NCI-H2029 treated with DMSO at 0.1 percent for 48 hours (cell line): ENCODE measurements at places on chromosomes 11 and 22.
A peak's percentile ranks its signal among the peaks of the same experiment; 100 is the strongest.

DNA sequence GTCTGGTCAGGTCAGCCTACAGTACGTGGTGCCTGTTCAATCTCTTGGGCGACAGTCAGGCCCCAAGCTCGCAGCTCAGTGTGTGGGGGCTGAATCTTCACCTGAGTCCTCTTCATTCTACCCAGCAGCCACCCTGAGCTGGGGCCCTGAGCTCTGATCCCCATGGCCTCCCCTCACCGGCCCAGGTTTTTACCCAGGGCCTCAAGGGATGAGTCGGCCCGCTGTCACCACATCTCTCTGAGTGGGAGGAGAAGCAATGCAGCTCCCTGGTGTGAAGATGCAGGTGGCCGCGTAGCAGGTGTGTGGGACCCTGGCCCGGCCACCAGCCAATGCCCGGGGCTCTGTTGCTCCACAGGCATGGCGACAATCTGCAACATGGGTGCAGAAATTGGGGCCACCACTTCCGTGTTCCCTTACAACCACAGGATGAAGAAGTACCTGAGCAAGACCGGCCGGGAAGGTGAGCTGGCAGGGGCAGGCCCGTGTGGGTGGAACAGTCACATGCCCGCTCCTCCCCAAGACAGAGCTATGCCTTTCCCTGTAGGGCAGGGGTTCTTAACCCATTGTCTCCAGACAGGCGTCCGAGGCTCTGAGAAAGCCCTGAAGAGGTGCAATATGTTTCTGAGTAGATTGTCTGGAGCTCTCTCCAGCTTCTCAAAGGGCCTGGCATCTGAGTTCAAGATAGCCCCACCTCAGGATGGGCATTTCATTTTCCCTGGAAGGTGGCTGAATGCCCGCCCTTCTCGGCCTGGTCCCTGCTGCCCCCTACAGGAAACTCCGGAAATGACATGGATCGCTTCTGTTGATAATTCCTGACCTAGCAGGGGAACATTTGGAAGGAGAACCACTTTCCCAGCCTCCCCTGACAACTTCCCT, 26.9 kb downstream of the POLR3H start:
- peak; percentile 26 for DNase-seq

GRCh38 chr11:13954591-13954990, 7.9 kb upstream of the SPON1 start:
- peak; percentile 67 for DNase-seq

DNA sequence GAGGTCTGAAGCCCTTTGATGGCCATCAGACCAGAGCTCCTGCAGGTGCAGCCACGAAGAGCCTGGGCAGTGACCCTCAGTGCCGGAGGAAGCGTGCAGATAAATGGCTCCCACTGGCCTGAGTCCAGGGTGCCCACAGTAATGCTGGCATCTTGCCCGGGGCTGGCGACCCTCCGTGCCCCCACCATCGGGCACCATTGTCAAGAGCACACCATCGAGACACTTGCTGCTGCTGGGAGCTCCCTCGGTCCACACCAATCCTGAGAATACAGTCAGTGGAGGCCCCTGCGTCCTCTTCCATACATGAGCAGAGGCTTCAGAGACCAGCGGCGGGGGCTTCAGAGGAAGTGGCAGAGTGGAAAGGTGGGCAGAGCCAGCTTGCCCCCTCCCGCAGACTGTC, 1448.3 kb downstream of the BRD1 start:
- no peak for DNase-seq

DNA sequence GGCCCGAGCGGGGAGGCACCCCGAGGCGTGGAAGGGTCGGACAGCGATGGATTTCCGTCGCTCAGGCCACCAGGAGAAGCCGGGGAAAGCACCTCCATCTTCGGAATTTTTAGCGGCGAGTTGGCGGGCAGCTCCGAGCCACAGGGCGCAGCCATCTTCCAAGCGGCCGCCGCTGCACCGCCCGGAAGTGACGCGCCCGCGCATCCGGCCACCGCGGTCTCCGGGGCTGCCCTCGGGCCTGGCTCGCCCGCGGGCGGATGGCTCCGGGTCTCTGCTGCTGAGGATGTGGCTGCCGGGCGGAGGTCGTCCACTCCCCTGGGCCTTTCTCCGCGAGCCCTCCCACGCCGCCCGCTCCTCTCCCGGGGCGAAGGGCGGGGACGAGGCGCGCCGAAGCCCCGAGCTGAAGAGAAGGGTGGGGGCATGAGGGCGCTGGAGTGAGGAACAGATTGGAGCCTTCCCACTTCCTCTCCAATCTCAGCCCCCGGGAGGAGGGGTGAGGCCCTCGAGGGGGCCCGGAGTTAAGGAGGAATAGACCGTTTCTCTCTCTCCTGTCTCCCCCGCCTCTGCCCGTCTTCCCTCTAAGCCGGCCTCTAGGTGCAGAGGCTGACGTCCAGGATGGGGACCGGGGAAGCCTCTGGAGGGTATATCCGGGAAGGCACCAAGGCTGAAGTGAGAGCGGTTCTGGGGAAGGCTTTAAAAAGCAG, at the start of gene MSANTD2:
TSS of gene MSANTD2 (minus strand) at position 181 of the 704 bp plus-strand sequence. CDS start at position 155, 26 bp downstream.
- DNase-seq: peak; percentile 45

GRCh38 chr11:14687456-14687855, 43.9 kb downstream of the PDE3B start:
- no peak for DNase-seq

DNA sequence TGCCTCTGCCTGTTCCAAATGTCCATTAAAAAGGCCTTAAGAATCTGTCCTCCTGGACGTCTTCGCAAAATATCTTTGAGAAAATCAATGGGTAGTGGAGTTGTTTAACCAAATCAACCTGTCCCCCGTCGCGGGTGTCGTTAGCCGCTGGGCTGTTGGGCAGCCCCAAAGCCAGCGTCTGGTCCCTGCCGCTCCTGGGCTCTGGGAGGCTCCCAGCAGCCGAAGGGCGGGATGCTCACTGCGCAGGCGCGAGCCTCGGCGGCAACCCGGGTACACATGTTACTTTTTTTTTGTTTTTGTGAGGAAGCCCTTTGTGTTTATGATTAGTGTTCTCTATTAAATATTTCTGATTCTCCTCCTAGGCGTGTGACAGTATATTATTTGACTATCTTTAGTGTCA, 12.6 kb downstream of the MMP10 start:
- no peak for DNase-seq

DNA sequence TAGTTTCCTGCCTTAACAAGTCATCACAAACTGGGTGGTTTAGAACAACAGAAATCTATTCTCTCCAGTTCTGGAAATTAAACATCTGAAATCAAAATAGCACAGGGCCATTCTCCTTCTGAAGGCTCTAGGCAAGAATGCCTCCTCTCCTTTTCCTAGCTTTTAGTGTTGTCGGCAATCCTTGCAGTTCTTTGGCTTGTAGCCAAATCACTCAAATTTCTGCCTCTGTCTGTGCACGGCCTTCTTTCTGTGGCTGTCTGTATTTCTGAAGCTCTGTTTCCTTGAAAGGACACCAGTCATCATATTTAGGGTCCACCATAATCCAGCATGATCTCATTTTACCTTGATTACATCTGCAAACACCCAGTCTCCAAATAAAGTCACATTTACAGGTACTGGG, 795.5 kb downstream of the METTL15 start:
- DNase-seq: no peak

DNA sequence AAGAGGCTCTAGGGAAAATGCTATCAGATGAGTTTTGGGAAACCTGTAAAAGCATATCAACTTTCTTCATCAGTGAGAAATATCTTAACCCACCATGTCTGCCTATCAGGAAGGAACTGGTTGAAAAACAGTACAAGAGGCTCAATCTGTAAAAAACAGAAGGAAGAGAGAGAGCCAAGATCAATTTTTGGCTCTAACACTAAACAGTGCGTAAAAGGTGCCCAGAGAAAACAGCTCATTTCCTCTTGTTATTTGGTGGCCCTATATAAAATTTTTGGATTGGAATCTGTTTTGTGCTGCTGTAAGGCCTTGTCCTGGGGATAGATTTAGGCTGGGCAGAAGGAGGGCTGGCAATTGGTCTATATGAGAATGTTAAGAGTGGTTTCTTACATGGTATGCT, 12.1 kb downstream of the MS4A2 start:
- DNase-seq: no peak

- DNase-seq: no peak
Observed at GRCh38 chr11:44555031-44555800, 10.2 kb upstream of the CD82 start.

- DNase-seq: no peak
Observed at GRCh38 chr22:46442217-46442853, 95.1 kb downstream of the CELSR1 start.
